ENCODE measurements at places on chromosomes 2 and 18.

DNA sequence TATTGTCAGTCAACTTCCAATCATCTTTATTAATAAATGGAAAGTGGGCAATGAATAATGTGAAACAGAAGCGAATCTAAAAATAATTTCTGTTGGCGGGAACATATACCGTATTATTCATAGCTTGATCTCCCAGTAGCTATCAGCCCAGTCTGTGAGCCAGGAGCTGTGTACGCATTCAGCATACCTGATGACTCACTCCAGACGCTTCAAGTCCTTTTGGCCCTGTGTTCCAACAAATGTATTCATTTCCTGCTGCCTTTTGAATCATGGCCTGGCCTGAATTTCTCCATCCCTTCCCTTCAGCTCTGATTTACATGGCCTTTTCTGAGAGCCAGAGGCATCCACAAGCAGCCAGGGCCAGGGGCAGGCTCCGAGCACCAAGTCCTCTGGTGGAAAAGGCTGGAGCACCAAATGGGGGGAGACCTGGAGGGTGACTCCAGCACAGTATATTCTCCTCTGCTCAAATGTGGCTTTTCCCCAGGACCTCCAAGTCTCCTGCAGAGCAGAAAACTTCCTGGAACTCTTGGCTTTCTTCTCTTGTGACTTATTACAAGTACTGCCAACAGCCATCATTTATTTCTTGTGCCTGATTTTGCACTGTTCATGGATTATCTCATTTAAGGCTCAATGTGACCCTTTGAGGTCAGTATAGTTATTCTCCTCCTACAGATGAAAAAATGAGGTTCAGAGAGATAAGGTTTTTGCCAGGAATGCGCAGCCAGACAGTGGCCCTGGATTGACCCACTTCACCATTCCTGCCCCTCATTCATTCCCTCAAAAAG lies 108.7 kb downstream of the EN1 start:
- no peak for DNase-seq

GRCh38 chr2:169247211-169247610 lies 115.1 kb downstream of the LRP2 start:
- no peak for DNase-seq

- DNase-seq, result no peak
Observed at GRCh38 chr18:24954341-24954740, 397.6 kb downstream of the ZNF521 start.

DNA sequence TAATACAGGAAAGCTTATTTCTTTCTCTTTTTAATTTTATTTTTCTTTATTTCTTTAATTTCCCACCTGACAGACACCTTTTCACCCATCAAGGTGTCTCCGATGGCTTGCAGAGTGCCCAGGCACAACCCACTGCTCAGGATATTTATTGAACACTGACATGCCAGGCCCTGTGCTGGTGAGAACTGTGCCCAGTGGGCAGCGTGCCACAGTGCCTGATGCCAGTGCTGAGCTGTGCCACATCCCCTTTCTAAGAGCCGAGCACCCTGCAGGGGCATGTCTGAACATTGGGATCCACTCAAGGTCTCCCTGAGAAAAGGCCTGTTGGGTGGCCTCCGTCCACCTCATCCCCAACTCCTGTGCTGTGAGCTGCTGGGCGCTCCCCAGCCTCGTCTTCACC lies 158.6 kb upstream of the RAB6C start:
- no peak for DNase-seq

- no peak for DNase-seq
Observed at GRCh38 chr2:19669126-19669525, 232.7 kb downstream of the TTC32 start.

Data from stimulated activated CD8-positive, alpha-beta memory T cell treated with anti-CD3 and anti-CD28 coated beads, Interleukin-4, amount 100 ng/mL, for 4 hours (primary cell).